ENCODE measurements at places on chromosomes 5 and 9.

GRCh38 chr5:138978581-138978980 is 103.4 kb upstream of the LRRTM2 start:
- DNase-seq: no peak

GRCh38 chr5:9971301-9971700 is 278.4 kb downstream of the ATPSCKMT start:
- DNase-seq: no peak

DNA sequence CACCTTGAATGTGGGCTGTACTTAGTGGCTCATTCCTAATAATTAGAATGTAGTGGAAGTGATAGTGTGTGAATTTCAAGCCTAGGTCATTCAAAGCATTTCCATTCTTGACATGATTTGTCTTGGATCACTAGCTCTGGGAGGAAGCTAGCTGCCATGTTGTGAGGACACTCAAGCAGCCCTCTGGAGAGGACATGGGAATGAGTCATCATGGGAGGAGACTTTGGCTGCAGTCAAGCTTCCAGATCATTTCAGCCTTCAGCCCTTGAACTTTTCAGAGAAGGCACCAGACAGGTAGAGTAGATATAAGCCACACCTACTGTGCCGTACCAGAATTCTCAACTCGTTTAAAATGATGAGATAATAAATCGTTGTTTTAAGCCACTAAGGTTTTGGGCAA is 506.9 kb downstream of the ZNF608 start:
- DNase-seq: no peak

- no peak for DNase-seq
Observed at GRCh38 chr5:39891376-39891775, 466.6 kb upstream of the DAB2 start.

Data from NCI-H1930 (cell line).